ENCODE measurements at places on chromosomes 13 and 19.

- H3K27ac ChIP-seq: peak within 1 kb of the TSS; percentile 77
- H3K27me3 ChIP-seq: no peaks in the 10 kb centered on the region
- H3K36me3 ChIP-seq: no peaks in the 10 kb centered on the region
These were observed at the start of gene ARHGAP45 for GRCh38 chr19:1066748-1067340. Gene ARHGAP45, plus strand, starts transcription at chr19:1067167. Its CDS starts 239 bp downstream, at chr19:1067406.

DNA sequence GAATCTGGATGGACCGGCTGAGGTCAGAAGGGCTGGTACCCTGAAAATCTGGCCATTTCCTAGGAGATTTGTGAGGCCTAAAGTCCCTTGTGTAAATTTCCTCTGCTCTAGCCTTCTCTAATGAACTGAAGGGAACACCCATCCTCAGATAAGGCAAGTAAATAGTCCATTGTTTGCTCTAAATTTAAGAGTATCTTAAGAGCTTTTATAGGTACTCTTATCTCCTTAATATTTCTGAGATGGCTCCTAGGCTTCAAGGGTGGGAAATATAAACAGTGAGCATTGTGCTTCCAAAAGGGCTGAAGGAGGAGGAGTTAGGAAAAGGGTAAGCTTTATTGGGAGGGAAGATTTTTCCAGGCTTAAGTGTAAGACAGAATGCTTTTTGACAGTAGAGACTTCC is 148.7 kb upstream of the EDNRB start:
- 0 out of 2 replicates have a peak, but pooled peaks cover 9% of the 10 kb centered on the region for H3K4me1 ChIP-seq
- DNase-seq: no peak
- no peaks in the 10 kb centered on the region for H3K36me3 ChIP-seq
- no peak overlapping the region for H3K4me3 ChIP-seq
- no peaks in the 10 kb centered on the region for H3K27me3 ChIP-seq
- H3K27ac ChIP-seq: no peak overlapping the region

DNA sequence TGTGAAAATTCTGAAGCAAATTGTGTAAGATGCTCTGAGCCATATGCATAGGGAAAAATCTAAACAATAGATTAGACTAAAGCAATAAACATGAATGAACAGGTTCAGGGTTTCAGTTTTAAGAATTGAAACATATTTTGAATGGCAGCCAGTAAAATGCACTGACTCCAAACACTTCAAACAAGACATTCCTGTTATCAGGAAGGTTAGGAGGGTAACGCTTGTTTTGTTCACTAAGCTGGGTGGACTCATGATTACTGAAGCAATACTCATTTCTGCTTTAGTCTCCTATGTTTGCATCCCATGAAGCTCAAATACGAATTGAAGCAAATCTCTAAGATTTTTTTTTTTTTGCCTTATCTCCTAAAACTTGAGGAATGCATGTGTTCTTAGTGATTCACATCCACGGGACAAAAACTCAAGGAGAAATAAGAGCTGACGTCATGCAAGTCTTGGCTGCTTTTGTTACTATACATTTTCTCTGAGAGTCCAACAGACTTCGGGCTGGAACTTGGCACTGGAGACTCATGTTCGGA is 29.1 kb upstream of the IGFL4 start:
- H3K27ac ChIP-seq: peak overlapping the region; percentile 51
- peak; percentile 40 for DNase-seq
- no peak overlapping the region for H3K4me3 ChIP-seq
- no peaks in the 10 kb centered on the region for H3K36me3 ChIP-seq
- peaks cover 38% of the 10 kb centered on the region for H3K4me1 ChIP-seq
- no peaks in the 10 kb centered on the region for H3K27me3 ChIP-seq

DNA sequence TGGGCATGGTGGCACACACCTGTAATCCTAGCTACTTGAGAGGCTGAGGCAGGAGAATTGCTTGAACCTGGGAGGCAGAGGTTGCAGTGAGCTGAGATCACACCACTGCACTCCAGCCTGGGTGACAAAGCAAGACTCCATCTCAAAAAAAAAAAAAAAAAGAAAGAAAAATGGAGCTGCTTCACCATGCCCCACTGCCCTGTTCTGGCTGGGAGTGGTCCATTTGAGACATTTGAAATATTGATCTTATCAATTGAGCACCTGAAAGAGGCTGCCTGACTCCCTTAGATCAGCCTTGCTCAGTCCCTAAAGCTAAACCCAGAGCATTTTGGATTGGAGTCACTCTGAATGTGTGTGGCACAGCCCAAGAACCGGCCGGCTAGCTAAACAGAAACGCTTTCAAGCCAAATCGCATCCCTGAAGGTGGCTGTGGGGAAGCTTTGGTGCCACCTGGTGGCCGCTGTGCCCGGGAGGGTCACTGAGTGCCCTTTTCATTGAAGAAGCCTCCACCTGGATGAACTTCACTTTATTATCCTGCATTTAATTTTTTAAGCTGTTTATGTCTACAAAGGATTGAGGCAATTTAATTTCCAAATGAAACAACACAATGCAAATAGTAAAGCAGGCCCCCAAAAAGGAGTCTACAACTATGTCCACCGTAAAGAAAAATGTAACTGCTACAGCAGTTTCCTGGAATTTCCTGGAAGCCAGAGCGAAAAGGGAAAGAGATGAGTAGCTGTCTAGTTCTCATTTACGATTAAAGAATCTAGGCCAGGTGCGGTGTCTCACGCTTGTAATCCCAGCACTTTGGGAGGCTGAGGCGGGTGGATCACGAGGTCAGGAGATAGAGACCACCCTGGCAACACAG is 53.1 kb upstream of the SERPINE3 start:
- no peak overlapping the region for H3K4me3 ChIP-seq
- no peak overlapping the region for H3K27ac ChIP-seq
- H3K27me3 ChIP-seq: no peaks in the 10 kb centered on the region
- no peaks in the 10 kb centered on the region for H3K4me1 ChIP-seq

- H3K27ac ChIP-seq: no peak overlapping the region
- no peaks in the 10 kb centered on the region for H3K36me3 ChIP-seq
- H3K27me3 ChIP-seq: no peaks in the 10 kb centered on the region
- no peak for DNase-seq
- H3K4me3 ChIP-seq: no peak overlapping the region
These were observed 157.5 kb downstream of the DNAJC15 start for GRCh38 chr13:43180837-43181236.

DNA sequence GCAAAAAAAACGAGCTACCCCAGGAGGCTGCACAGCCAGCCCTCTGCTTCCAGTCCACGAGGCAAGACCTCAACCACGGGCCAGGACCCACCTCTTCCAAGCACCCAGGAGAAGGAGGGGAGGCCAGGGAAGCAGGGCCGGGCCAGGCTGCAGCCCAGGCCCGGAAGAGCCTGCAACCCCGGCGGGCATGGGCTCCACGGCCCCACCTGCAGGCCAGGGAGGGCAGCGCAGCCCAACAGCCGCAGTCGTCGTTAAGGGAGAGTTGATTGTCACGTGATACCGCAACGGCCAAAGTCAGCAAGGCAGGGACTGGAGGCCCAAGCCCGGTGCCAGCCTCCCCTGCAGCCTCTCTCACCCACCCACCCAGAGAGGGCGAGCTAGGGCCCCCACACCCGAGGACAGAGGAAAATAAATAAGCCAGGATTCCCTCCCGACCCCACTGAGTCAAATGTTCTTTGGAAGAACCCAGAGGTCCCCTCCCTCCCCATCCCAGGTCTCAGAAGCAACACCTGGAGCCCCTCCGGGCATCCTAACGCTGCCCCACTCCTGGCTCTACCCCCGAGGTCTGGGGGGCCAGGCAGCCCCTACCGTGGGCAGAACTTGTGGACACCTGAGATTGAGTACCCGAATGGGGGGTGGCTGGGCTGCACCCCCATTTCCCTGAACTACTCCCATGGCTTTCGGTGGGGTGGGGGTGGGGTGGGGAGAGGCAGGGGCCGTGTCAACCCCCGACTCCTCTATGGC is 5.2 kb upstream of the REXO1 start:
- no peaks in the 10 kb centered on the region for H3K27me3 ChIP-seq
- no peak overlapping the region for H3K27ac ChIP-seq
- H3K36me3 ChIP-seq: no peaks in the 10 kb centered on the region
- H3K4me1 ChIP-seq: 0 out of 2 replicates have a peak, but pooled peaks cover 12% of the 10 kb centered on the region
- DNase-seq: peak; percentile 77
- H3K4me3 ChIP-seq: no peak overlapping the region

- H3K4me1 ChIP-seq: peaks cover 64% of the 10 kb centered on the region
- H3K4me3 ChIP-seq: no peak overlapping the region
- DNase-seq: no peak
- peak overlapping the region; percentile 91 for H3K27ac ChIP-seq
These were observed 68.3 kb downstream of the STARD13 start for GRCh38 chr13:33217256-33217655.

- DNase-seq: peak; percentile 32
- no peak overlapping the region for H3K4me3 ChIP-seq
- H3K27me3 ChIP-seq: no peaks in the 10 kb centered on the region
- no peaks in the 10 kb centered on the region for H3K36me3 ChIP-seq
These were observed 25.7 kb downstream of the CHAMP1 start for GRCh38 chr13:114339857-114340534.

DNA sequence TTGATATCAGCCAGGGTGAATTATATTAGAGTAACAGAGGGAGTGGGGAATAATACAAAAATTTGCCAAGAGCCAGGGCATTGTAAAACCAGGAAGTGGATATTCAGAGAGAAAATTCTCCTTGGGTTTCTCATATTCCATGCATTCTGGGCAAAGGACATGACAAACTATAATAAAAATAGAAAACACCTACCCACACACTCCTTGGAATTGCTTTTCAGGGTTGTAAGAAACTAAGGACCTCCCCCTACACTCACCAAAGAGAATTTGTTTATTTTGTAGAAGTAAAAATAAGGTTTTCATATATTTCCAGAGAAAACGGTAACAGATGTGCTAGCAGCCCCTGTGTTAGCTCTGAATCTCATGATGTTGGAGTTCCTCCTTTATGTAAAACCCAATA is 649.6 kb downstream of the SLITRK1 start:
- no peak for DNase-seq
- H3K36me3 ChIP-seq: no peaks in the 10 kb centered on the region
- no peak overlapping the region for H3K27ac ChIP-seq

GRCh38 chr13:42064259-42064658 is 15.8 kb downstream of the DGKH start:
- no peak for DNase-seq
- no peaks in the 10 kb centered on the region for H3K27me3 ChIP-seq
- H3K27ac ChIP-seq: no peak overlapping the region
- no peak overlapping the region for H3K4me3 ChIP-seq
- no peaks in the 10 kb centered on the region for H3K4me1 ChIP-seq

DNA sequence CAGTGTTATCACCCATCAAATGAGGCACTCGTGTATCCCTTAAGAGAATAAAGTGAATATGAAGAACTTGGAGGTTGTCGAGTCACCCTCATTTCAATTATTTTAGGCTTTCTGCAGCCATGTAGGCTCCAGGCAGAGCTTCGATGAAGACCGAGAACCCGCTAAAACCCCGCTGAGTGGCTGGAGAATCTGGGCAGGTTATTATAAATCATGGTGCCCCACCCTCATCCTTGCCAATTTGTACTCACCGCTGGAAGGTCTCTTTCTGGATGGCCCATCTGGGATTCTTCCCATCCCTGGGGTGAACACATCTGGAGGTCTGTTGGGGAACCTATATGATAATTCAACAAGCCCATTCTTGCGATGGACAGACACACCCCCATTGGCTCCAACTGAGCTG is 190.8 kb downstream of the ZNF536 start:
- no peaks in the 10 kb centered on the region for H3K27me3 ChIP-seq
- DNase-seq: no peak
- H3K4me3 ChIP-seq: no peak overlapping the region
- no peak overlapping the region for H3K27ac ChIP-seq
- no peaks in the 10 kb centered on the region for H3K36me3 ChIP-seq

GRCh38 chr13:66069570-66069969 is 1160.6 kb downstream of the PCDH9 start:
- no peak overlapping the region for H3K27ac ChIP-seq
- DNase-seq: no peak
- H3K4me1 ChIP-seq: no peaks in the 10 kb centered on the region
- no peaks in the 10 kb centered on the region for H3K27me3 ChIP-seq

DNA sequence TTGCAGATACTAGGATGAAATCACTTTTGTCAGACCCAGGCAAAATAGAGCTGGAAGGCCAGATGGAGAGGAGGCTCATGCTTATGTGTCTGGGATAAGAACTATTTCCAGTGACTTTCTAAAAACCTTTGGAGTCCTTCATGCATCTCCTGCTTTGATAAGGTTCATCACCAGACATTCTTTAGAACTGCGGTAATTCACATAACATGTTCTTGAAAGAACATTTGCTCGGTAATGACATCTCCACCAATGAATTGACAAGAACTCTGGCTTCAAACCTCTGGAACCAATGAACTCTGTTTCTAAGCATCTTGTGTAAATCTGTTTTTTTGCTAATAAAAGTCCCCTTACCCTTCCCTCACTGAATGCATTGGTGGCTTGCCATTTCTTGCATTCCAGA is 112.0 kb upstream of the KL start:
- no peak overlapping the region for H3K4me3 ChIP-seq
- H3K4me1 ChIP-seq: peaks cover 9% of the 10 kb centered on the region
- no peak for DNase-seq
- no peak overlapping the region for H3K27ac ChIP-seq
- no peaks in the 10 kb centered on the region for H3K36me3 ChIP-seq
- no peaks in the 10 kb centered on the region for H3K27me3 ChIP-seq

DNA sequence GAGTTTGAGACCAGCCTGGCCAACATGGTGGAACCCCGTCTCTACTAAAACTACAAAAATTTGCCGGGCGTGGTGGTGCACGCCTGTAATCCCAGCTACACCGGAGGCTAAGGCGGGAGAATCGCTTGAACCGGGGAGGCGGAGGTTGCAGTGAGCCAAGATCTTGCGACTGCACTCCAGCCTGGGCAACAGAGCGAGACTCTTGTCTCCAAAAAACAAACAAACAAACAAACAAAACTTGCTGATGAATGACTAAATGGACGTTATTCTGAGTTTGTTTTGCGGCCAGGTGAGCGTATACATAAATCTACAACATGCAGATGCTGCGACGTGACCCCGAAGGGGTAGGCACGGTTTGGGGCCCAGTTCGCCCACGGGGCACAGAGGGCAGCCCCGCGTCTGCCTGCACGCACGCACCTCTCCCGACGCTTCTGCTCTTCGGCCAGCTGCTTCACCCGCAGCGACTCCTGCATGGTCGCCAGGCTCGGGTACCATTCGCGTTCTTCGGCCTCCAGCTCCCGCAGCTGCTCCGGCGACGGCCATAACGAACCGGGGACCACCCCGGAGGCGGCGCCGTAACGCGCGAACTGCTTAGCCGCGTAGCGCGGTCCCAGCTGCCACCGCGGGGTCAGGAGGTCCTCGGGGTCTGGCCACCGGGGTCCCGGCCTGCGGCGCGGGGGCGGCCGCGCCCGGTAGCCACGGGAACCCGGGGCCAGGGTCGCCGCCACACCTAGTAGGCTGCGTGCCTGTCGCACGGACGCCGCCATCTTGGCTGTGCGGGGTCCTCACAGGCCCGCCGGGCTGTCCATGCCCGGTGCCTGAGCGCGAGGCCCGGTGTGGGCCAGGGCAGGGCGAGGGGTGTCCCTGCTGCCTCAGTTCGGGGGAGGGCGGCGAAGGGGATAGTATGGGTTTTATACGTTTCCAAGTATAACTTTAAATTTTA is at the start of gene GADD45GIP1:
Gene GADD45GIP1, minus strand, starts transcription at position 778 of the 943 bp plus-strand sequence. Its CDS starts 11 bp downstream, at position 767.
- peak within 1 kb of the TSS; percentile 85 for H3K27ac ChIP-seq
- peak; percentile 86 for DNase-seq
- peaks cover 9% of the 10 kb centered on the region for H3K4me1 ChIP-seq
- peaks cover 2% of the 10 kb centered on the region for H3K36me3 ChIP-seq

- no peaks in the 10 kb centered on the region for H3K4me1 ChIP-seq
- no peaks in the 10 kb centered on the region for H3K36me3 ChIP-seq
- no peak overlapping the region for H3K4me3 ChIP-seq
These were observed 2.5 kb downstream of the PCDH8 start for GRCh38 chr13:52845766-52846566.
